Pancreas (tissue), 10 donors: ENCODE measurements at places on chromosomes 6 and 20. TPM values are rescaled to one million over a fixed set of nuclear protein-coding genes. Genes with fewer than 3 reads are reported as not detected.

APOBEC2 gene
- 9.1 TPM for total RNA-seq

DSP gene
- total RNA-seq: 112 TPM

GSTA4 gene
- 11.0 TPM for total RNA-seq

RIPOR3 gene
- 2.5 TPM for total RNA-seq

TRIM40 gene
- total RNA-seq: not detected

DNA sequence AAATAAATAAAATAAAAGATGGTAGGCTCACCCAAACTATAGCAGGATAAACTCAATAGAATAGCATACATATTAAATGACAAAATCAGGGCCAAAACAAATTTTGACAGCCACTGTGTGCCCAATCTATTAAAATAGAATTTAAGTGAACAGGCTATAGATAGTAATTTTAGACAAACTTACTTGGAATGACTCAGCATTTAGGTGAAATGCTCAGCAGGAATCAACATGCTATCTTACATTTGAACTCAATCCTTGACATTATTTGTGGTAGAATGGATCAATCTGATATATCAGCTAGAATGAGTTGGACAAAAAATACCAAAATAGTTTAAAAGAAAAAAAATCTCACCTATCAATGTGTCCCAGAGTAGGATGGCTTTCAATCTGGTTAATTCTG is 578.6 kb downstream of the RFPL4B start:
- no peak overlapping the region for H3K4me3 ChIP-seq
- DNase-seq: no peak
- H3K36me3 ChIP-seq: no peaks in the 10 kb centered on the region
- H3K27me3 ChIP-seq: no peaks in the 10 kb centered on the region
- no peaks in the 10 kb centered on the region for H3K4me1 ChIP-seq
- no peak overlapping the region for H3K27ac ChIP-seq

DNA sequence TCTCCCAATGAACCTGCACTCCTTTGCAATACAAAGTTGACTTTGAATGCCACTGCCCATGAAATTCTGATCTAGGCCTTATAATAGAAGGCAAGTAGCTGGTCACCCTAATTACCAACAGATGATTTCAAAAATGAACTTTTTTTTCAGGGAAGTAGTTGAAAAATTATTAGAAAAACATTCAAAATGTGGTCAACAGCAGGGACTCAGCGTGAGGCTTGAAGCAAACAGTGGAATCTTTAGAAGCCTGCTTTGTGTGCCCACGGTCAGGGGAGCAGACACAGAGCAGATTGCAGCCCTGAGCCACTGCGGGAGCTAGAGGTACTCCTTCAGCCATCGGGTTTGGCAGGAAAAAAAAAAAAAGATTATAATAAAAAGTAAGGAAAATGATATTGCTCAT is 87.1 kb upstream of the HEY2 start:
- no peak overlapping the region for H3K4me3 ChIP-seq
- no peaks in the 10 kb centered on the region for H3K27me3 ChIP-seq
- no peaks in the 10 kb centered on the region for H3K4me1 ChIP-seq
- DNase-seq: no peak
- H3K27ac ChIP-seq: no peak overlapping the region

DNA sequence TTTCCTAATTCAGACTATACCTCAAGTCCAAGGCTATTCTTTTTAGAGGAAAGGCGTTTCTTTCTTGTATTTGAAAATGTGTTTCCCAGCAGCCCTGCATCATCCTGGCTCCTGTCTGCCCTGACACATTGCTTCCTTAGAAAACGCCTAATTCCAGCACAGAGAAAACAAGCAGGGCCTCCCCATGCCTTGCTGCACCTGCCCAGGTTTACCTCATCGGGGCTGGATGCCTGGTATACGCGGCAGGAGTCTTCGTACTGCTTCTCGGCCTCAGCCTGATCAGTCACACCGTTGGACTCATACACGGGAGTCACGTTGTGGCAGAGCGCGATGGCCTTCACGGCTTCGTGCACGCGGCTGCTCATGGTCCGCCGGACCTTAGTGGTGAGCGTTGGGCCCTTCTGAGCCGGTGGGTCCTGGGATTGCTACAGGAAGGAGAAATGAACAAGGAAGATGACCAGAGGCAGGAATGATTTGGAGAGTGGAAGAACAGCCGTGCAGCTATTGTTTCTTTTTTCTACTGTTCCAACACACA is 111.4 kb downstream of the ATP9A start:
- H3K27ac ChIP-seq: no peak overlapping the region
- no peak overlapping the region for H3K4me3 ChIP-seq
- H3K27me3 ChIP-seq: no peaks in the 10 kb centered on the region
- no peak for DNase-seq

- DNase-seq: no peak
- H3K27ac ChIP-seq: no peak overlapping the region
- H3K36me3 ChIP-seq: no peaks in the 10 kb centered on the region
- no peaks in the 10 kb centered on the region for H3K27me3 ChIP-seq
- H3K4me3 ChIP-seq: no peak overlapping the region
Measured at GRCh38 chr6:13248053-13248452, 80.3 kb downstream of the TBC1D7 start.

GRCh38 chr6:167103041-167103891 is 19.6 kb upstream of the CCR6 start:
- no peaks in the 10 kb centered on the region for H3K4me1 ChIP-seq
- no peaks in the 10 kb centered on the region for H3K36me3 ChIP-seq

GRCh38 chr20:59735917-59736316 is 131.6 kb downstream of the PHACTR3 start:
- no peaks in the 10 kb centered on the region for H3K27me3 ChIP-seq
- H3K4me1 ChIP-seq: no peaks in the 10 kb centered on the region
- H3K4me3 ChIP-seq: no peak overlapping the region
- H3K27ac ChIP-seq: no peak overlapping the region

- H3K4me1 ChIP-seq: no peaks in the 10 kb centered on the region
- H3K27me3 ChIP-seq: no peaks in the 10 kb centered on the region
- H3K36me3 ChIP-seq: peaks cover 6% of the 10 kb centered on the region
- no peak for DNase-seq
- no peak overlapping the region for H3K27ac ChIP-seq
- no peak overlapping the region for H3K4me3 ChIP-seq
Measured at GRCh38 chr20:10412591-10413408, 21.2 kb downstream of the MKKS start.

DNA sequence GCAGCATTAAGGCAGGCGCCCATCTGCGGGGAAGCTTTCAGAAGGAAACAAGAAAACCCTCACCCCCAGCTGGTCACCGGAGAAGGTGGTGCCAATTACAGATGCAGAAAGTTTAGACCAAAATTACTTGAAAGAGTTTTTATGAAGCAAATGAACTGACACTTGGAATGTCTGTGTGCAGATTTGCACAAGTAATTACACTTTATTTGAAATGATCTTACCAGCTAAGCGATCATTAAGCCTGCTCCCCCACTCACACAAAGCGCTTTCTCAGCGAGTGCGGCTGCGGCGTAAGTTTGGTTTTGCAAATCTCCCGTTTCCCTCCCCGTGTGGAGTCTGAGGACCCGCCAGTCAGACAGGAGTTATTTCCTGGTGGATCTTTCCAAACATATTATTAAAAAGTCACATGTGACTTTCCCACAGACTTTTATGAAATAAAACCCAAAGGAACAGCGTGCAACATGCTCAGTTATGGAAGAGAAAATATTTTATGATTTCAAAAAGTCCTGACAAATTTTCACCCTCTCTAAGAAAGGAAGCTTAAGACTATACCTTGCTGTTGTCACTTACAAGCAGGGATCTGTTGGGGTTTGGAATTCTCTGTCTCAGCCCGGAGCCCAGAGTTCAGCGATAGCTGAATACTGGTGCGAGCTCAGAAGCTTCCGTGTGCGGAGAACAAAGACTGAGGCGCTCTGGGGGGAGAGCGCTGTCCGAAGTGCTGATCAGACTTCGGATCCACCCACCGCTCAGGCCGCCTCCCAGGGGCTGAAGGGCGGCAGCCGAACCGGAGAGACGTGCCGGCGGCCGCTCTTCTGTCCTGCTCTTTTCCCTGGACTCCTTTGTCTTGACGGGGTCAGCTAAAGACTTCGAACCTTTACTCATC is 2.7 kb upstream of the MYT1 start:
- H3K27me3 ChIP-seq: no peaks in the 10 kb centered on the region
- H3K4me1 ChIP-seq: no peaks in the 10 kb centered on the region
- peak; percentile 34 for DNase-seq
- no peak overlapping the region for H3K4me3 ChIP-seq

DNA sequence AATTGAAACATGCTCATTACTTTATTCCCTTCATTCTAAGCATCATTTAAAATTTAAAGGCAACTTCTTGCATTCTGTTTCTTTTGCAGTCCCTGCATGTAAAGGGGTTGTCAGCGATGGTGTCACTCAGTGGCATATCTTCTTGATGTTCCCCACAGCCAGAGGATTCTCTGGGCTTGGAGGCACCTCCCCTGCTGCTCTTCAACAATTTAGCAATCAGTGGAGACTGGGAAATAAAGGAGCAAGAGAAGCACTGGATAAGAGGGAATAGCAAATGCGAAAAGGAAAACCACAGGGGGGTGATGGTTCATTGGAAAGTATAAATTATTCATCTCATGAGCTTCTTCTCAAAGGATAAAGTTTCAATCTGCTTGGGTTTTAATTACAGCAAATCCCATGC is 30.7 kb upstream of the MC3R start:
- H3K36me3 ChIP-seq: no peaks in the 10 kb centered on the region
- no peak overlapping the region for H3K4me3 ChIP-seq
- H3K27ac ChIP-seq: no peak overlapping the region
- DNase-seq: no peak
- no peaks in the 10 kb centered on the region for H3K27me3 ChIP-seq

DNA sequence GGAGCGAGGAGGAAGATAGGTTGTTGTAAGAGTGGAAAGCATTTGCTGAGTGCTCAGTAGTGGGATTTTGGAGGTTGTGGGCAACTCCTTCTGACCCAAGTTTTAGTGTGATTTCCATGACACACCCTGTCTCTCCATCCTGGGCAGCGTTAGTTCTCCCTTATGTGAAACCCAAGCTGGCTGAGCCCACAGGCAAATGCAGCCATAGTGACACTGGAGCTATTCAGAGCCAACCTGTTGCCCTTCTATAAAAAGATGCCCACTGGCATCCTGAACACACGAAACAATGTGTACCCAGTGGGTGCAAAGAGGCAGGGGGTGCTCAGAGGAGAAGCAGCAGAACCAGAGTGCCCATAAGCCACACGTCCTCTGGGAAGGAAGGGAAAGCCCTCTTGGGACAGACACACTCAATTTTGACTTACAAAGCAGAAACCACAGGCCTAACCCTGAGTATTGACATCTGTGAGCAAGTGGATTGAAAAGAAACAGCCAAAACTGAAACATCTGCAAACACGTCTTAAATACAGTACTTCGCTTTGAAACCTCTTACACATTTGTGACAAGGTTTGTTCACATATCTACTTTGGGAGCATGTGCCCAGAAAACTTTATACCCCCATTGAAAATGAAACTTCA is 54.6 kb downstream of the BPIFB1 start:
- no peaks in the 10 kb centered on the region for H3K36me3 ChIP-seq
- H3K4me1 ChIP-seq: no peaks in the 10 kb centered on the region
- no peak overlapping the region for H3K4me3 ChIP-seq
- DNase-seq: no peak

- no peaks in the 10 kb centered on the region for H3K27me3 ChIP-seq
- no peak overlapping the region for H3K4me3 ChIP-seq
- H3K36me3 ChIP-seq: no peaks in the 10 kb centered on the region
- no peak overlapping the region for H3K27ac ChIP-seq
Measured at GRCh38 chr20:6066582-6066981, 12.7 kb upstream of the LRRN4 start.

DNA sequence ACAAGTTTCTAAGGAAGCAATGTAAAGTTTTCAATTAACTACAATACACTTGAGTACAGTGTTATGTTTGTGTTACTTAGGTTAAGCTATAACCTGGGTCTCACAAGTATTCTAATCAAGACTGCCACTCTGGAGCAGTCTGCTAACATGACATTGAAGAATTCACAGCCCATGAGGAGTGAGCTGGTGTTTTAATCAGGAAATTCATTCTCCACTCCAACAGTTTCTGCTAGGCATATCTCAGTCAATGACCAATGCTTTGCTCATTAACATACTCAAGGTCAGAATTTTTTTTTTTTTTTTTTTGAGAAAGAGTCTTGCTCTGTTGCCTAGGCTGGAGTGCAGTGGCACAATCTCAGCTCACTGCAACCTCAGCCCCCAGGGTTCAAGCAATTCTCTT is 59.6 kb upstream of the SAMHD1 start:
- no peak for DNase-seq
- H3K4me3 ChIP-seq: no peak overlapping the region
- no peak overlapping the region for H3K27ac ChIP-seq
- no peaks in the 10 kb centered on the region for H3K36me3 ChIP-seq

GRCh38 chr20:62631336-62632308 is 10.7 kb upstream of the SLCO4A1 start:
- no peaks in the 10 kb centered on the region for H3K4me1 ChIP-seq
- no peak overlapping the region for H3K27ac ChIP-seq
- peak; percentile 63 for DNase-seq
- H3K4me3 ChIP-seq: no peak overlapping the region
- no peaks in the 10 kb centered on the region for H3K27me3 ChIP-seq

DNA sequence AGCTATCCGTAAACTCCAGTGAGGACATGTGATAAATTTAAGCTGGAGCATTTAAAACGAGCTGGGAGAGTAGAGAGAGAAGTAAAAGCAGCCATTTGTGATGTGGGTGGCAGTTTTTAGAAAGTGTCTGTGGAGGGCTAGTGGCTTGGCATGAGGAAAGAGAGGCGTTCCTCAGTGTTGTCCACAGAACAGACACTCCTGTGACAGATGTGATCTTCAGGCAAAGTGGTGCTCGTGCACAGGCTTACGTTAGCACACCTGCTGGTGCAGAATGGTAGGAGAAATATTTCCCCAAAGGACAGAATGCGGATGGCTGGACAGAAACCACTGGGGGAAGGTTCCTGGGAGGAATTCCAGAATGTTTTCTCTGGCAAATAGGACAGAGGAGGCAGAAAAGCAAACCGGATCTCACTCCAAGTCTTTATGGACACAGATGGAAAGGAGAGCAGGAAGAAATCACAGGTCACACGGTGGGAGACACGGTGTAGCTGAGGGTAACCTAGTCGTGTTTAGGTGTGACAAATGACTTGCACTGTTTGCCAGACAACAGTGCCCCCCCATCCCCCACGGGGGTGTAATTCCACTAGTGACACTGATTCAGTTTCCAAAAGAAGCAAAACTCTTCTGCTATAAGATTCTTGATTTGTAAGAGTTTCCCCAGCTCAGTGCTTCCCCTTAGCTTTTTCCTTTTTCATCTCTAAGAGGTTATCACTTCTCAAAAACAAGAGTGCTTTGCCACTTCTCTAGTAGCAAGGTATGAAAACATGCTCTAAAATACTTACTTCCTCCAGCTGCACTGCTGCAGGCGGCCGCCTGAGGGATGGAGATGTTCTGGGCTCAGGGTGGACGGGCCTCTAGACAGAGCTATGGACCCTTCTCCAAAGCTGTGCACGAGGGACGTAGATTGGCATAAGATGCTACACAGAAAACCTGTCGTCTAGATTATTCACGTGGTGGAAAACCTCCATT is 293.2 kb downstream of the QKI start:
- H3K36me3 ChIP-seq: no peaks in the 10 kb centered on the region
- DNase-seq: no peak
- no peak overlapping the region for H3K27ac ChIP-seq
- no peaks in the 10 kb centered on the region for H3K27me3 ChIP-seq
- H3K4me3 ChIP-seq: no peak overlapping the region

GRCh38 chr6:47160702-47161101 is 118.6 kb upstream of the ADGRF1 start:
- no peaks in the 10 kb centered on the region for H3K36me3 ChIP-seq
- no peak for DNase-seq
- H3K4me3 ChIP-seq: no peak overlapping the region
- H3K27ac ChIP-seq: peak overlapping the region; percentile 47
- no peaks in the 10 kb centered on the region for H3K4me1 ChIP-seq

GRCh38 chr6:149306967-149307366 is 10.5 kb upstream of the TAB2 start:
- H3K4me1 ChIP-seq: peaks cover 3% of the 10 kb centered on the region
- H3K27me3 ChIP-seq: no peaks in the 10 kb centered on the region
- no peak for DNase-seq
- no peaks in the 10 kb centered on the region for H3K36me3 ChIP-seq
